ENCODE measurements at places on chromosomes 12 and 14.

DNA sequence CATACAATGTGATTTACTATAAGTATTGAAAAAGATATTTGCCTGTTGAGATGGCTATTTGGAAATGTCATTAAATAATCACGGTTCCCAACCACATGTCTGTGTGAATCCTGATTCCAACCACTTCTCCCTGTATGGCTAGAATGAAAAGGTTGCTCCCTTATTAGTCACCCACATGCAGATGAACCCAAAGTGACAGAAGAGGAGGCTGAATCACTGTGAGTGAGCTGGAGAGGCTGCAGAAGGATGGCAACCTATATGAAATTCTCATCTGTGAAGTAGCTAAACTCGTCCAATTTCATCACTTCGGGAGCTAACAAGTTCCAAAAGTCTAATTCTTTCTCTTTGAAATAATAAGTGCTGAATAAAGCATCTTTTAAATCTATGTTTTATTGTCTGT lies 300.5 kb downstream of the PRKD1 start:
- DNase-seq, result no peak

- no peak for DNase-seq
Observed at GRCh38 chr12:23431006-23431405, 518.5 kb downstream of the SOX5 start.

DNA sequence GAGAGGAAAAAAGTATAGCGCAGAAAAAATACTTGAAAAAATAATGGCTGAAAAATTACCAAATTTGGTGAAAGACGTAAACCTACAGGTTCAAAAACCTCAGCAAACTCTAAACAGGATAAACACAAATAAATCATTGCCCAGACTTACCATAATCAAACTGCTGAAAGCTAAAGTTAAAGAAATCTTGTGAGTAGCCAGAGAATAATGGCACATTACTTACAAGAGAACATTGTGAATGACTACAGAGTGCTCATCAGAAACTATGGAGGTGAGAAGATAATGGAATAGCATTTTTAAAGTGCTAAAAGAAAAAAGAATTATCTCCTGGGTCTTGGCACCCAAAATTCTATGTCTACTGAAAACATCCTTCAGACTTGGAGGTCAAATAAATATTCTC lies 36.0 kb downstream of the ATF1 start:
- no peak for DNase-seq

DNA sequence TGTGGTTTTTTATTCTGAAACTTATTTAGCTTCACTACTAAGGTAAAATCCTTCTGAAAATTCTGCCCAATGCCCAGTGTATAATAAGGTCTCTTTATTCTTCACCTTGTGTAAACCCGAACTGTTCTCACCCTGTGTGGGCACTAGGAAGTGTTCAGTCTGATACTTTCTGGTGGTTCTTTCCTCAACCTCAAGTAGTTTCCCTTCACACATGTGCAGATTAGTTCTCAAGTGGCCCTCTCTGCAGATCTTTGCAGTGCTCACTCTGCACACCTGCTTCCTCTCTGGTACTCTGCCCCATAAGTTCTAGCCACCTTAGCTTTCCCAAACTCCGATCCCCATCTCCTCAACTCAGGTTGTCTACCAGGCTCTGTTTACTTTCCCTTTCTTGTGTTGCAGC lies 61.6 kb downstream of the RAD51B start:
- DNase-seq, result peak; percentile 25

DNA sequence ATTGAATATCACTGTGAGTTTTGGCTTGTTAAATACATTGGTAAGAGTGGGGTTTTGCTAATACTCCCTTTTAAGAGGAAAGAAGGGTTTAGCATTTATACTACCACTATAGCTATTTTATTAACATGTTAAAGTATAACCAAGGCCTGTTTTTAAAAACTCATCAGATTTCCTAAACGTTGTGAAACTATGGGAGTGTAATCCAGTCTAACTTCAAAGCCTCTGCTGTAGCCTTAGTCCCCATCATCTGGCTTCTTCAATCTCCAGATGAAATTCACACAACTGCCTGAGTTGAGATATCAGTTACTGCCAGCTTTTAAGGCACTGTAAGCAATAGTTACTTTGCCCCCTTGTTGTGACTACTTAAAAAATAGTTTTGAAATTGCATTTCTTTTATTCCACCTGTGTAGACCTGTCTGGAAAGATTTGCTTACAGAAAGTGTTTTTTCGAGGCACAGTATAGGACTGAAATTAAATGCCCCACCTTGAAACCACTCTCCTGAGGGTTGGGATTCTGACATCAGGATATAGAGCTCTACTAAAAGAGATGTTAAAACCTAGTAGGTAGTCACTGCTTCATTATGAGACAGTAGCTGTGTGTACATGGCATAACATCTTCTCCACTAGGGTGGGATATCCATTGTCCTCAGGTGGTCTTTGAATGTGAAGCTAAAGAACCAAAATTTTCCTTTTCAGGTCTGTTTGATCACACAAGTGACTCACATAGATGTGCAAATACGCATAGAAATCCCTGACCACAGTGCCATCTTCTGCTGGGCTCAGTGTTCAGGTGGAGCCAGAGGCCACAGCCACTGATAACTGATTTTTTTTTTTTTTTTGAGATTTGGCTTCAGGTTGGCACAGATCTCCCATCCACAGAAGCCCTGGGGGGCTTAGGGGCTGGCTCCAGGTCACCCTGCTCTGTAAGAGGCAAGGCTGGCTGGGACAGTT lies 125.5 kb downstream of the DAAM1 start:
- DNase-seq, result no peak

GRCh38 chr14:104219731-104220214 lies 81.4 kb downstream of the KIF26A start:
- no peak for DNase-seq

DNA sequence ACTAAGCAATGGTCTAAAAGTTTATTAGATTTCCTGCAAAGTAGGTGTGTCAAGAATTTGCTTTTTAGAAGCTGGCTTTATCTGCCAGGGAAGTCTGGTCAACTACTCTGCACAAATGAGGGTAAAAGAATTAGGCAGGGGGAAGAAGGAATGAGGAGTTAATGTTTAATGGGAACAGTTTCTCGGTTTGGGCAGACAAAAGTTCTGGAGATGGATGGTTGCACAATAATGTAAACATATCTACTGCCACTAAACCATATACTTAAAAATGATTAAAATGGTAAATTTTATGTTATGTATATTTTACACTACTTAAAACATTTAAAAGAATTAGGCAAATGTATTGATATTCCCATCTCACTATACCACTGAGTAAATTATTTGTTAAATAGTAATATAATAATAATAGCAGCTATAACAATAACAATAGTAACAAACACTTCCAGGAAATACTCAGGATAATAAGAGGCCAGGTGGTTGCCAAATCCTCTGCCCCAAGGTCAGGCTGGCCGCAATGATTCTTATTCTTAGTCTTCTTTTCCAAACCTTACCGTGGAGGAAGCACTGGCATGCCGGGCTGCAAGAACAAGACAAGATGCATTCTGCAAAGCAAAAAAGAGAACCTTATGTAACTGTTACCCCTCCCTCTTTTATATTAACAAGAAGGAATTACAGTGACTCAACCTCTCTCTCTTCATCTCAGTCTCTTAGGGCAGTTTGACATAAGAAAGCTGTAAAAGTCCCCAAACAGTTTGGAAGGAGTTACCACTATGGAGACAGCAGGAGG lies 13.9 kb downstream of the CS start:
- no peak for DNase-seq

- DNase-seq, result peak; percentile 40
Observed at GRCh38 chr12:2813214-2814185, 1.0 kb downstream of the ITFG2 start.

DNA sequence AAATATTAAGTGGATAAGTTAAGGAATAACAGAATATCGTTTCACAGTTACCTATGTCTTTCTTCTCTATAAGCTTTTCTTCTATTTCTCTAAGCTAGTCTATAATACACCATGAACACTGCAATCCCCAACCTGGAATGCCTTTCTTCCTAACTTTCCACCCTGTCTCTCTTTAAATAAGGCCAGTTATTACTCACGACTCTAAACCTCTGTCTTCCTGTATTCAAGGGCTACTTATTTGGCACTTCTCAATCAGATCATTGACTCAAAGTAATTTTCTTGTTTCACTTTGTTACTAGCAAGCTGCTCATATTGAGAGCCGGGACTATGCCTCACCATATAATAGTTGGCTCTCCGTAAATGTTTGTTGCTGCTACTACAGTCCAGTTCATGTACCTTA lies 13.5 kb downstream of the FERMT2 start:
- no peak for DNase-seq

DNA sequence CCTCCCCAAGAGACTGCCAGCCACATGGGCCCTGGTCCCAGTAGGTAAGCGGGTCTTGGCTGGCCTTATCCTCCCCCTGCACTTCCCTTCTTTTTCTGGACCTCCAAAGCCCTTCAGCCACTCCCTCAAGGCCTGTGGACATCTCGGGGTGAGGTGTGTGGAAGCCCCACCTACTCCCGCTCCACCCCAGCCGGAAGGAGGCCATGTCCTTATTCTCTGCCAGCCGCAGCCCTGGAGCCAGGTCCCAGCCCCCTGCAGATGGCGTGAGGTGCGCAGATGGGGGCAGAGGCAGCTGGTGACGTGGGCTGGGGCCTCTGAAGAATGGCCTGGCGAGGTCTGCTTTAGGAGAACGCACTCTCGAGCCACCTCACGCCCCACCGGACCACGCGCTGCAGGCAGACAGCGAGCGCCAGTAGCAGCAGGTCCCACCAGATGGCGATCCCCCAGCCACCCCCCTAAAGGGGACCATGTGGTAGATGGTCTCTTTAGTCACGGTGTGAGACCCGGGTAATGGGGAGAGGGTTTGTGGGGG lies 167.1 kb downstream of the TSPAN9 start:
- no peak for DNase-seq

- no peak for DNase-seq
Observed at GRCh38 chr14:65413739-65414045, 1.2 kb downstream of the FUT8 start.

GRCh38 chr12:110590806-110591326 lies 7.7 kb upstream of the PPTC7 start:
- peak; percentile 62 for DNase-seq

DNA sequence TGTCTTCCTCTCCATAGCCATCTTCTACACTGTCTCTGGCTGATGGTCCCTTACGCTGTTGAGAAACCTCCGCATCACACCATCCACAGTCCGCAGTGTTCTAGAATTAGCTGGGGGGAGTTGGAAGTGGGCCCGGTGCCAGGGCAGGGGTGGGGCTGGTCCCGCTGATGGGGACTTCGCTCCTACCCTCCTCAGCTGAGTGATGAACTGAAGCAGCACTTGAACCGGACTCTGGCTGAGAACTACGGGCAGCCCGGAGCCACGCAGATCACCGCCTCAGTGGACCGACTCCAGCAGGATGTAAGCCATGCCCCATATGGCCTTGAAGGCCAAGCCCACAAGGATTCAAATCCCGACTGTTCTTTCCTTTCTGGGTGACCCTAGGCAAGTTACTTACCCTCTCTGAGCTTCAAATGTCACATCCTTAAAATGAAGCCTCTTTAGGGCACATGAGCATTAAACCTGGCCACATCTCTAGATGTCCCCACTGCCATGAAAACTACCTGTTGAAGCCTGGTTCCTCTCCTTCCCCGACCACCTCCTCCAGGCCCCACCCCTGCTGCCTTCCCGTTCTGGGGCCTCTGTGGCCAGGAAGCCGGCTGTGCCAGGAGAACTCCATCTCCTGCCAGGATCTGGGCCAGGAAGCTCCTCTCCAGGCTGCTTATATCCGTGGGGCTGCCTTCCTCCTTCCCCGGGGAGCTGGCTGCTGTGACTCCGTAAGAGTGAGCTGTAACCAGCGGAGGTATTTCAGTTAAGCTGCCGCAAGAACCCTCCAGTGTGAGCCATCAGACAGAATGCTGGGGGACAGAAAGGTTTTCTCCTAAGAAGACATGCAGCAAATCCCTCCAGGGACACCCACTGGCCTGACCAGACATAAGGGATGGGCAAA lies 53.1 kb downstream of the TSPAN11 start:
- no peak for DNase-seq

DNA sequence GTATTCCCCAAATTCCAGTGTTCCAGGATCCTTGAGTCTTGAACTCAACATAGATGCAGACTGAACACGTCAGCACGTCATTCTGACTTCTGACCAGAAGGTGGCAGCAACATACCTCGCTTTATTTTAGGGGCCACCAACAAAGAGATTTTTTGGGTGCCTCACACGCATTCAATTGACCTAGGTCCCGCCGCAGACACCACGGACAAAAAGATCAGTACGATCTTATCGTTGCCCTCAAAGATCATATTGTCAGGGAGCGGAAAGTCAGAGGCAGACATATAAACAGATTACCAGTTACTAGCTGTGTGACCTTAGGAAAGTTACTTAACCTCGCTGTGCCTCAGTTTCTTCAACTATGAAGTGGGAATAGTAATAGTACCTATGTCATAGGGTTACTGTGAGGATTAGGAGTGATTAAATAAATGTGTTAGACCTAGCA lies 6.5 kb upstream of the PRPH start:
- peak; percentile 54 for DNase-seq

- DNase-seq, result peak; percentile 60
Observed at GRCh38 chr12:89345830-89346740, 6.2 kb downstream of the DUSP6 start.

- no peak for DNase-seq
Observed at GRCh38 chr14:95722525-95723190, 8.7 kb upstream of the TCL1A start.

DNA sequence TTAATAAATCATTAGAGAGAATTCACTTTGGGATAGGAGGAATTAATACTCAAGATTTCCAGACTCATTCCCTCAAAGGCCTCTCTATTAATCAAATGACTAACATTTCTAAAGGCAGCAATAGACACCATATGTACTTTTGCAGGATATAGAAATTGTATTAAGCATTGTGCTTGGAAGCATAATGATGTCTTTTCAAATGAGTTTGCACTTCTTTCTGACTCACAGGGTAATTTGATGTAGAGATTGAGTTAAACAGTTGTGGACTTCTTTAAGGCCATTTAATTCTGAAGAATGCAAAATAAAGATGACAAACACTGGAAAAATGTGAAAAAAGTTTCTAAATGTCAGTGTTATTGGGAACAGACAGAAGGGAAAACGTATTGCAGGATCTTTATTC lies 63.4 kb upstream of the CSRP2 start:
- no peak for DNase-seq

DNA sequence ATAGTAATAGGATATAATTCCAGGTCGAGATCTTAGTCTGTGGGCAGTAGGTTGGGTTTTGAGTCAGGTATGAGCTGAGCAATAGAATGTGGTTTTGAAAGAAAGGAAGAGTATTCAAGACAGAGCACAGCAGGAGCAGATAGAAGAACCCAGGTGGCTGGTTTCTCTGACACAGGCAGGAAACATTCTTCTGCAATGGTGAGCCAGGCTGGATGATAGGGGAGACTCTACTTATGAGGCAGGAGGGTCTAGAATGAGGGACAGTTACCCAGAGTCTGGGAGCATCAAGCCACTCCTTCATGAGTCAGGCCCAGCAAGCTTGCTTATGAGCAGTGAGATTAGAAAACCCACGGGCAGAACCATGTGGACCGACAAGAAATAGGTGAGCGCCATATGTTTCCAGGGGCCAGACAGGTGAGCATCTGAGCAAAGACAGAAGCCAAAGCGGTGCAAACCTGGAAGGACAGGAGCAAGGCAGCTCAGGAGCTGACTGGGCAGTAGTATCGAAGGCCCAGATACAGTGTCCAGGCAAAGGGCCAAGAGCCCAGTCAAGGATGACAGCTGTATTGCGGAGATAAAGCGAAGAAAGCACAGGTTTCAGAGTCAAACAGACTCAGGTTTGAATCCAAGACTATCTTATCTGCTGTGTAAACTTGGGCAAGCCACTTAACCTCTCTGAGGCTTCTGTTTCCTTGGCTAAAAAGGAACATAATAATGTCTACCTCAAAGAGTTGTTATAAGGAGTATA lies 22.5 kb upstream of the PCNX1 start:
- no peak for DNase-seq

- no peak for DNase-seq
Observed at GRCh38 chr14:88914956-88915355, 90.5 kb downstream of the TTC8 start.

All from GM18507 (cell line).